ENCODE measurements at places on chromosomes 16 and 17. TPM values are rescaled to one million over a fixed set of nuclear protein-coding genes. Genes with fewer than 3 reads are reported as not detected.

Gene CD300C
- total RNA-seq: not detected

Gene FA2H
- 0.34 TPM for total RNA-seq

Gene SMIM36
- not detected for total RNA-seq

Gene CA4
- total RNA-seq: 4.0 TPM

Gene OR4D1
- total RNA-seq: not detected

Gene DOC2B
- 19.4 TPM for total RNA-seq

Gene KCNH4
- 0.05 TPM for total RNA-seq

Gene CACNG5
- not detected for total RNA-seq

Gene KRTAP9-2
- not detected for total RNA-seq

Gene KRT13
- total RNA-seq: not detected

Gene TP53TG3F
- total RNA-seq: not detected

Gene ABCC11
- total RNA-seq: 0.29 TPM

Gene SLC35B1
- total RNA-seq: 60.1 TPM

Gene PTX4
- 0.18 TPM for total RNA-seq

DNA sequence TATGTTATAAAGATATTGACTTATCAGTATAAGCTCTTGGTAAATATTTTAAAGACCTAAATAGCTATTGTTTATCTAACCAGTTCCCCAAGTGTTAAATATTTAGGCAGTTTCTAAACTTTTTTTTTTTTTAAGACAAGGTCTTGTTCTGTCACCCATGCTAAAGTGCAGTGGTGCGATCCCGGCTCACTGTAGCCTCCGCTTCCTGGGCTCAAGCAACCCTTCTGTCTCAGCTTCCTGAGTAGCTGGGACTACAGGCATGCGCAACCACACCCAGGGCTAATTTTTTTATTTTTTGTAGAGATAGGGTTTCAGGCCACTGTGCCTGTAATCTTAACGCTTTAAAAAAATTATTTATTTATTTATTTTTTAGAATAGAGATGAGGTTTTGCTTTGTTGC, 43.5 kb downstream of the SNX29 start:
- no peak for DNase-seq

GRCh38 chr17:50185631-50186471, 15.6 kb downstream of the COL1A1 start:
- DNase-seq: no peak

GRCh38 chr17:41925991-41926590, 4.3 kb upstream of the ODAD4 start:
- DNase-seq: no peak

DNA sequence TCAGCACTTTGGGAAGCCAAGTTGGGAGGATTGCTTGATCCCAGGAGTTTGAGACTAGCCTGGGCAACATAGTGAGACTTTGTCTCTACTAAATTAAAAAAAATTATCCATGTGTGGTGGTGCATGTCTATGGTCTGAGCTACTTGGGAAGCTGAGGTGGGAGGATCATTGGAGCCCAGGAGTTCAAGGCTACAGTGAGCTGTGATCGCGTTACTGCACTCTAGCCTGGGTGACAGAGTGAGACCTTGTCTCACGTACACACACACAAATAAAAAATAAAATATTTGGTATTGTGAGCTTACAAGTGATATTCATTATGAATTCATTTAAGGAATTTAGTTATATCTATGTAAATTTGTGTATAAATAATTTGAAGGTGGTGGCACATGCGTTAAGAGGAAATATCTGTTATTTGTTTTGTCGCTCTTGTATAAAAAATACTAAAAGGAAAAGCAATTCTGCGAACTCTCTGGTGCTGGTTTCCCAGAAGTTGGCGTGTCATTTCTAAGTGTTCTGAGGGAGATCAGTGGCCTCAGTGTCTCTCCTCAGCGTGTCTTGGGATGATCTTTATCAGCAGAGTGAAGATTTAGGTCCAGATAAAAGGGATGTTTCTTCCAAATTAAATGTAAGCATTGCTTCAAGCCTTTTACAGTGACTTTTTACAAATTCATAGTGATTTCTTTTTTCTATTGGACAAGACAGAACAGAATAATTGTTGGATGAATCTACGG, 187.6 kb downstream of the FTO start:
- no peak for DNase-seq

GRCh38 chr17:17228521-17229279, 8.3 kb downstream of the FLCN start:
- no peak for DNase-seq

DNA sequence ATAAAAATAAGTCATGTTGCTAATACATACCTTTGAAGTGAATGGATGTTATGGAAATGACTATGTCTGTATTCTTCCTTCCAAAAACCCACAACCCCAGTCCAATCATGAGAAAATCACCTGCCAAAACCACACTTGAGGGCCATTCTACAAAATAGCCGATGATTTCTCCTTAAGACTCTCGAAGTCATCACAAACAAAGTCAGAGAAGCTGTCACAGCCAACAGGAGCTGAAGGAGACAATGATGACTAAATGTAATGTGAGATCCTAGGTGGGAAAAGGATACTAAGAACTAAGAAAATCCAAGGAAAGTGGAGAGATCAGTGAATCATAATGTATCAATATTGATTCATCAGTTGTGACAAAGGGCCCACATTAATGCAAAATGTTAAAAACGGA, 432.9 kb upstream of the DYNLRB2 start:
- no peak for DNase-seq

GRCh38 chr16:67719778-67720144, 645 bp upstream of the GFOD2 start:
- no peak for DNase-seq

- no peak for DNase-seq
Measured at GRCh38 chr17:41967141-41967920, 736 bp downstream of the CNP start.

- no peak for DNase-seq
Measured at GRCh38 chr16:70610273-70611223, 35.8 kb upstream of the IL34 start.

DNA sequence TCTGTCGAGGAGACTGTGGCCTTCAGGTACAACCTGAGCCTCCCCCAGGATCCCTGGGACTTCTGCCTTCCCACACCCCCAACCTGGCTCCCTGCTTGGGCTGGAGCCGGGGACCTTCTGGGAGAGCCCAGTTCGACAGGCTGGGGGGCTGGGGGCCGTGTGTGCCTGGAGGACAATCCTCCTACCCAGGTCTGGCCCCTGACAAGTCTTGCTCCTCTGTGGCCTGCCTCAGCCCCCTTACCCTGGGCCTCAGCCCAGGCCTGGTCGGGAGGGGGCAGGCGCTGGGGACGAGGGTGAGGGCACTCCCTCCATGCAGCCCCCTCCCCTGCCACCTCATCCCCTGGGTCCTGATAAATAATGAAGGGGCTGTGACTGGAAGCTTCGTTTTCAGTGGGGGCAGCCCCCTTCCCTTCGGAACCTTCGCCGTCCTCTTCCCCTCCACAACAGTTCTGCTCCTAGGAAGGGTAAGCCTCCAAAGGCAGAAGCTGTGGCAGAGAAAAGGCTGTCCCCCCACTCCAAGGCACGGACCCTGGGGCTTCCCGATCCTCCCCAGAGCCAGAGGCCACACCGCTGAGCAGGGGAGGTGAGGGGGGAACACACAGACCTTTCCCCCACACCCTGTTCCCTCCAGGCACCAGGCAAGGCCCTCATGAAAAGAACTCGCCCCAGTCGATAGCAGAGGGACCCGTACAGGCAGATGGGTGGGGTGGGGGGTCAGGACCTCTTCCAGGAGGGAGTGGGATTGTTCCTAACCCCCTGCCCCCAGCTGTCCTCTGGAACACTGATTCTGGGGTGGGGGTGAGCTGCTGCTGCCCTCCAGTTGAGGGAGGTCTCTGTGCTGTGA, 5.0 kb upstream of the BAHCC1 start:
- no peak for DNase-seq

DNA sequence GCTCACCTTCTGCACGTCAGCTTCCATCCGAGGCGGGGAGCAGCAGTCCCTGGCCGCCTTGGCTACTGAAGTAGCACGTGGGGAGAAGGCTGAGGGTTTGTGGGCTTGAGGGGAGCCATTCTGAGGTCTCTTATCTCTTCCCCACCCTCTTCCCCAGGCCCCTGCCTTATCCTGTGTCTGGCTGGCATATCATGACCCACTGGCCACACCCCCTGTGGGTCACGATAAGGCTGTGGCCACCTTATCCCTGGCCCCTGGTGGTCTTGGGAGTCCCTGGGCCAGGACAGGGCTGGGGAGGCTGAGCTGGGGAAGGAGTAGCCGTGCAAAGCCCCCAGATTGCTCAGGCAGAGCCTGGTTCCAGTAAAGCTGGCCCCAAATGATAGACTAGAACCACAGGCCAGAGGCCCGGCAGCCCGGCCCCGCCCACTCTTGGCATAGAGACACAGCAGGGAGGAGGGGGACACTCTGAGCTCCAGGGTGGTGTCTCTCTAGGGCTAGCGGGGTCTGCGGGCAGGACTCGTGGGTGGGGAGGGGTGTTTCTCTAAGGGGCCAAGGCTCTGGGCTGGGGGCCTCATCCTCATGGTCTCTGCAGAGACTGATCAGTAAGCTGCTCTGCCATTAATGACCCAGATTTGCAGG, 7.6 kb downstream of the SPNS2 start:
- DNase-seq: no peak

DNA sequence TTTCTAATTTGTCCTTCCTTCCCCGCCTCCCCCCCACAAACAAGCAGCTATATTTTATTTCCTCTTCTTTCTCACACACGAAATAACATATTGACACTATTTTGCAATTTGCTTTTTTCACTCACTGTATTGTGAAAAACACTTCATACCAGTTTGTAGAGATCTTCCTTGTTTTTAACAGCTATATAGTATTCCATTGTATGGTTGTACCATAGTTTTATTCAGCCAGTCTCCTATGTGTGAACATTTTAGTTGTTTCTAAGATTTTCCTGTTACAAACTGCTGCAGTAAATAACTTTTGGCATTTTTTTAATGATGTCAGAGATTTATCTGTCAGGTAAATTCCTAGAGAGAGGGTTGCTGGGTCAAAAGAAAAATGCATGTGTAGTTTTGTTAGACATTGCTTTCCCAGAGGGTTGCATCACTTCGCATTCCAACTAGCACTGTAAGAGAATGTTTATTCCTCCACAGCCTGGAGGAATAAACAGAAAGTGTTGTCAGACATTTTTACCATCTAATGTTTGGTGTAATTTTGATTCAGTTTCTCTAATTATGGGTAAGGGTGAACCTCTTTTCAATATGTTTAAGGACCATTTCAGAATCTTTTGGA, 101.2 kb downstream of the MRTFB start:
- DNase-seq: no peak

DNA sequence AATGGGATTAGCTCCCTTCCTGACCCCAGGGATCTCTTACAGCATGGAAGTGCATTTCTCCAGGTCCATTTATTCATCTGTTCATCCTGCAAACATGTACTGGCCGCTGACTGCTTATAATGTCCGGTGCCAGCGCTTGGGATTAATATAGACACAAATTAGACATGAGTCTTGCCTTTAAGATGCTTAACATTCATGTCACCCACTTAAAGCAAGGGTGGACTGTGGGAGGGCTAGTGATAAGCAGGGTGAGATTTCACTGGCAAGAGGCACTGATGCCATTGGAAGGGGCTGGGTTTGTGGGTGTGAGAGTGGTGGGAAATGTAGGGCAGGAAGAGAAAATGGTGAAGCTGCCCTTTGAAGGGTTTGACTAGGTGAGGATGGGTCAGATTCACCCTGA, 92.2 kb upstream of the MPHOSPH6 start:
- DNase-seq: no peak

DNA sequence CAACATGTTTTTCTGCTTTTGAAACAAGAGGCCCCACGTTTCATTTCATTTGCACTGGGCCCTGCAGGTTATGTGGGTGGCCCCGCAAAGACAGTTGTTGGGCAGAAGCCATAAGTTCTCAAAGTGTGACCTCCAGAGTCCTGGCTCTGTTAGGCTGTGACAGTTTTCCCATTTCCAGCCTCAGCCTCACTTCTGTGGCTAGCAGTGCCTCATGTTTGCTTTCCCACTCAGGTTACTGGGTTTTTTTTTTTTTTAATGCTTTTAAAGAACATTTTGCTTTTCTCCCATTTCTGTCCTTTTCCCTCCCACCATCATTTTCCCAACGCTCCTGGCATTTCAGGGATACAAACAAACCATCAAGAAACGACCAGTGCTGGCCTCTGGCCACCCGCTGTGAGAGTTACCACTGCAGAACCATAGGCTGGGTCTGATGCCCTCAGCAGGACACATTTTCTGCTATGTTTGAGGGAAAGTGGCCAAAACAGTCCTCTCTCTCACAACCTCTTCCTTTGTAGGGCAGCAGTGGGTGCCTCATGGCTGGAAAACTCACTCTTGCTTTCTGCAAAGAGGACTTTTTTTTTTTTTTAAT, 159.0 kb upstream of the MPHOSPH6 start:
- DNase-seq: no peak

GRCh38 chr16:59213952-59214351, 479.8 kb upstream of the GOT2 start:
- no peak for DNase-seq
